ENCODE measurements at places on chromosomes 5 and 9.

- DNase-seq = no peak
Measured at GRCh38 chr9:3473405-3473804, 52.4 kb downstream of the RFX3 start.

DNA sequence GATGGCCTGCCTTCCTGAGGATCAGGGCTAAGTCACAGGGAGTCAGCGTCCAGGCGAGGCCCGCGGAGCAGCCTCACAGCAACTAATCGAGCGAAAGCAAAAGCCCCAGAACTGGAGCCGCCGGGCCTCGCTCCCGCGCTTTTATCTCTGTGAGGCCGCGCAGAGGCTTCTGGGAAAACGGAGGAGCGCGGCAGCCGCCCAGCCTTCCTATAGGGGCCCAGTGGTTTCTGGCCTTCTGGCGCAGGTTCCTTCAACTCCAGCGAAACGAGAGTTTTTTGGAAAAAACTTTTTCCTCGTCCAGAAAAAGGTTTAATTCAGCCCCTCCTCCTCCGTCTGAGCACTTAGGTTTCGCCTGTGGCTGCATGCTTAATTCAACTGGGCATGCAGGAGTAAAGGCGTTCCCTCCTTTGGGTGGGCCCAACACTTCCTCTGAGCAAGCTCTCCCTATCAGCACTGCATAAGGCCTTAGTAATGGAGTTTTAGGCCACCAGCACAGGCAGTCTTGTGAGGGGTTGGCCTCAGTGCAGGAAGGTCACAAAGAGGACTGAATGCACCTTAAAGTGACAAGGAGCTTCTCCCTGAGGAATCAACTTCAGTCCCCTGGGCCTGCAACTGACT, at the start of gene MEIKIN:
Gene MEIKIN (minus strand): TSS at position 113 of the 618 bp plus-strand sequence. CDS start 158 bp downstream, outside the sequence.
- DNase-seq = no peak

DNA sequence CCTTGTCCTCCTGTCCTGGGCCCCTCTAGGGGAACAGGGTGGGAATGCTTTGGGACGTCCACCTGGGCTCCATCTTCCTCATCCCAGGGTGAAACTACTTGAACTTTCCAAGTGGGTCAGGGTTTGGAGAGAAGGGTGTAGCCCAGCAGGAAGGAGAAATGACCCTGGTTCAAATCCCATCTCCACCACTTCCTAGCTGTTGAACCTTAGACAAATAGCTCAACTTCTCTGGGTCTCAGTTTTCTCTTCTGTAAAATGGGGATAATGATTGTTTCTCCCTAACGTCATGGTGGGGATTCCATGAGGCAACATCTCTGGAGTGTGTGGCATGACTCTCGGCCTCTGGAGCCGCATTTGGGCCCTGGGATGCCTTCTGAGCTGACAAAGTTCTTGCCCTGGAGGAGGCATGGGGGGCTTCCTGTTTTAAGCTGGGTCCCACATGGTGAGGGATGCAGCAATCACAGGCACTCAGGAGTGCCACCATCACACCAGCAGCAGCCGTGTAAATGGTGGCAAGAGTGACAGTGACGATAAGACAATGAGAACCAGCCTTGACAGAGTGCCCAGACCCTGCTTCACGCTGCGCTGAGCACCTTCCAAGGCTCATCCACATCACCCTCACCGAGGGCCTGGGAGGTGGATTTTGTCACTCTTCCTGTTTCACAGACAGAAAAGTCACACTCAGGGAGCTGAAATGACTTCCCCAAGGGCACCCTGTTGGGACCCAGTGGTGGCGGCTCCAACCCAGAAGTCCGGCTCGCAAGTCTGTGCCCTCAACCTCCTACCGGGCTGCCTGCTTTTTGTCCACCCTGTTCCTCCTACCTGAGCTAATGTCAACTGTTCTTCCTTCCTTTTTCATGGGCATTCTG, 69.5 kb upstream of the IER5L start:
- no peak for DNase-seq

- no peak for DNase-seq
Measured at GRCh38 chr5:172768573-172769341, 2.2 kb downstream of the DUSP1 start.

GRCh38 chr5:129135633-129136032, 41.1 kb downstream of the ISOC1 start:
- no peak for DNase-seq

DNA sequence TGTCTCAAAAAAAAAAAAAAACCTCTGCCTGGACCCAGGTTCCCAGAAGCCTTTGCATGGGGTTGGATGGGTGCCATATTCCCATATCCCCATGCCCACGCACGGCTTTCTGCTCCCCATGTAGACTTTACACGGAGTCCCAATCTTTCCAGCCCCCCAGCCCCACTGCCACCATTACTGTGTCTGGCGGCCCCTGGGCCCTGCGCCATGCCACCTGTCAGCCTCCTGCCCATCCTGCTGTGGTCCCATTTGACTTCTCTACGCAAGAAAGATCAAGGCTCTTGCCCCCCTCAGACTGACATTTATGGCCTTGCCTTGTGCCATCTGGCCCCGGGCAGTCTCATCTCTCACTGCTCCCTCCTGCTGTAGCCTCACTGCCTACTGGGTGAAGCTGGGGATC, 6.5 kb upstream of the AK1 start:
- no peak for DNase-seq

GRCh38 chr9:89438194-89438593, 59.7 kb downstream of the SEMA4D start:
- DNase-seq = no peak

GRCh38 chr5:36713541-36713940, 107.1 kb downstream of the SLC1A3 start:
- no peak for DNase-seq

- DNase-seq = no peak
Measured at GRCh38 chr5:53019320-53019719, 30.2 kb downstream of the ITGA2 start.

DNA sequence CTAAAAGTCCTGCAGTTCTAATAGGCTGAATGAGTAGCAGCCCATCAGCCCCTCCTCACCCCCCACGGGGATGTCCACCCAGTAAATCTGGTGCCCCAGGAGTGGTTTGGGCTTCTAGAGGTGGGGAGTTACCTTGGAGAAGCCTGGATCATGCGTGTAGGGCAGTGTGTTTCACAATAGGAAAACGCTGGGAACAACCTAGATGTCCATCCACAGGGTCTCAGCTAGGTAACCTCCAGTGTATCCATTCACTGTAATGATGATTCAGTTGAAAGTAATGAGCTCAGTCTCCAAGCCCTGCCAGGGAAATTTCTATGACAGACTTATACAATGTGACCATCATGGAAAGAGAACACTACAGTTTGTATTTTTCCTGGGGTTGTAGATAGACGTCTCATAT, 51.8 kb downstream of the NDST1 start:
- no peak for DNase-seq

GRCh38 chr9:76810377-76810957, 46.2 kb downstream of the PCA3 start:
- DNase-seq = peak; percentile 10

DNA sequence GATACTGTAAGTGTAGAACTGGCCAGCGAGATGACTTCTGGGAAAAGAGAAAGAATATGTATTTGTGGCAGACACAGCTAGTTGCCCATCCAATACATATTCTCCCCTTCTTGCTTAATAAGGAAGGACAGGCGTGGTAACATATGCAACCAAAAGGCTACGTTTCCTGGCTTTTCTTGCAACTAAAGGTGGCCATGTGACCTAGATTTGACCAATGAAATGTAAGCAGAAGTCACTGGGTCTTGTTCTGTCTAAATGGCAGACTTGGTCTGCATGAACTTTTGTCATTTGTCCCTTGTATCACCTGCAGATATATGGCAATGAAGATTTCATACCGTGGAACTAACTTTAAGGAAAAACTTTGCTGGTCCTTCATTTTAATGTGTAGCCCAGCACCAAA, 183.8 kb downstream of the CDH12 start:
- DNase-seq = no peak

GRCh38 chr5:53871050-53871449, 310.6 kb downstream of the NDUFS4 start:
- DNase-seq = no peak

DNA sequence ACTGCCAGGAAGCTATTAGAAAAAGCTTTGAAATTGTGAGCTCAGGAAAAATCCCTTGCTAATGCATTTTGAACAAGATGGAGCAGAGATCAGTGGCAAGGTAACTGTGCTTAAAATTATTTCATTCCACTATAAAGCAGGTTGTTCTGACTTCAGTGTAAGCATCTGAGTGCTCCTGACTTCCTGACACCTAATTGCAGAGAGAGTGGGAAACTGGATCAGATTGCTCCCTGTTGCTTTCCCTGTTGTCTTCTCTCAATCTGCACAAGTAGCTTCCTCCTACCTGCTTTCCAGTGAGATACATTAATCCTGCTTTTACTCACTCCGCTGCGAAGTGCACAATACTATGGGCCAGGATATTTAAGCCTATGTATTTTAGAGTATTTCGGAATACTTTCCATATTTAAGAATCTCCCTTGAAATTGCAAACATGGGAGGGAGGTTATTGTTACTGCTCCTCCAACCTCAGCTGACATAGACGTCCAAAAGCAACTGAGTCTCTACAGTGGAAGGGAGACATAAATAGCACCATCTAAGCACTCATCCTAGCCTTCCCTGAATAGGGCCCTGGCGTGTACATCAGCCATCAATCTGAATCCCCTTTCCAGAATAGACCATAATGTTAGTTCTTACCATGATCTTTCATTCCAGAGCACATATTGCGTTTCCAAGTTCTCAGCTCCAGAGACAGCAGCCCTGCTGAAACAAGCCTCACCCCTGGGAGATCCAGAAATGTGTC, 178.8 kb downstream of the PAM start:
- DNase-seq = no peak

DNA sequence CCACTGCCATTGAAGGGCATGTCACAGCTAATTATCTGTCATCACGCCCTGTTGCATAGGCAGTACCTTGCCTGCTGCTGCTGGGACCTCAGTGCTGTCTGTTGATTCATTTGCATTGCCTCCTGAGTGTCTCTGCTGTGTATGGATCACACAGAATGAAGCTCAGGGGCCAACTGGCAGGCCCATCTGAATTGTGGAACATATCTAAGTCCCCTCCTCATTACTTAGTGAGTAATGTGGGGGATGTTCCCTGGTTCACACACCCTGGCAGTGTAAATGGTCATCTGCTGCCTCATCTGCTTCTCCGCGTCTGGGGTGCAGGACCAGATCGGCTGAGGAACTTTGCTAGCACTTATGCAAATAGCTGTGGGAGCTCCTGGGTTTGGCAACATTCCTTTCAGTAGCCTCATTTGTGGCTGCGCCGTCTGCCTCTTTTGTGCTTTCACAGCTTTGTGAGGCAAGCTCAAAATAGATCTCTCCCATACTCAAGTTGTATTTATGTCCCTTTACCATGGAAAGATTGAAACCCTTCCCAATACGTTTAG, 25.4 kb downstream of the TYRP1 start:
- no peak for DNase-seq

- DNase-seq = no peak
Measured at GRCh38 chr9:122955961-122956360, 15.1 kb downstream of the RABGAP1 start.

DNA sequence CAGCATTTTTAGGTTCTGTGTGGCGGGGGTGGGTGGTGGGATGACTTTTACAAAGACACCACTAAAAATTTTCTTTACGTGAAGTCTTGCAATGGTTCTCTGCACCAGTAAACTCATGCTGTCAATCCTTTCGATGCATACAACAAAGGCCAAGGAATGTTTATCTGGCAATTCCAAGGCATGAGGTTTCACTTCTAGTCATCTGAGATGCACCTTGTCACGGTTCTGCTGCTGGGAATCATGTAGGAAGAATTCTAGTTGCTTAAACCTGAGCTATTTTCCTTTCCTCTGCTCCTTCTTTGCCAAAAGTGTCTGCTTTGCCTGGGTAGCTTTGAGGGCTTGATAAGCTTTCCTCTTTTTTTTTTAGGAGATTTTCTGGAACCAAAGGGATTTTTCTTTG, 1204.5 kb upstream of the SEMA6A start:
- DNase-seq = no peak

DNA sequence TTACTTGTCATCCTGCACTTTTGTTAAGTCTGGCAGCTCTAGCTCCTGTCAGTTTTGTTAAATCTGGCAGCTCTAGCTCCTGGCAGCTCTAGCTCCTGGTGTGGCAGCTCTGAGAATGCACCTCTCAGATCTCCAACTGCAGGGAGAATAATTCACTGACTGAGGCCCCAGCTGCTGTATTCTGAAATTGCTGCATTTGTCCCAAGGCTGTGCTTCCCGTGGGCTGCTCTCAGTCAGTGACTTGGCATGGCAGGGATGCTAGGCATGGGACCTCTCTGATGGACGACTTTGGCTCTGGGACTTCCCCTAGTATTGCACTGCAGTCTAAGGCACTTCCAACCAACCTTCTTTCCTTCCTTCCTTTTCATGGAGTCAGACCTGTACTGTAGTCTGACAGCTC, 475.7 kb downstream of the CCDC171 start:
- no peak for DNase-seq

GRCh38 chr5:14630671-14631070, 33.8 kb upstream of the OTULIN start:
- DNase-seq = no peak

GRCh38 chr9:88477300-88477751, 57.7 kb upstream of the NXNL2 start:
- no peak for DNase-seq

- DNase-seq = no peak
Measured at GRCh38 chr9:101366038-101366756, 18.6 kb downstream of the BAAT start.

- DNase-seq = no peak
Measured at GRCh38 chr5:109944461-109944860, 254.7 kb downstream of the MAN2A1 start.

DNA sequence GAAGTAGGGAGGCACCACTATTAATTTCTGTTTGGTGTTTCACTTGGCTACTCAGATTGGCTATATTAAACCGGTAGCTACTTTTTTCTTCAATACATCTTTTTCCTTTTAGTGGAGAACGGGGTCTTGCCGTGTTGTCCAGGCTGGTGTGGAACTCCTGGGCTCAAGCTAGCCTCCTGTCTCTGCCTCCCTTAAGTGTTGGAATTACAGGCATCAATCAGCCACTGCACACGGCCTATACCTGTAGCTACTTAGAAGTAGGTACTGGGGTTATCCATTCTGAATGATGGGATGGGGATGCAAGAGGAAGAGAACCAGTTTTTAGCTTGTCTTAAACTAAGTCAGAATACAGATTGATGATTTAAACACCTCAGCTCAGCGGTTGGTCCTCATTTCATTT, 1.7 kb downstream of the UBE2D2 start:
- no peak for DNase-seq

- DNase-seq = no peak
Measured at GRCh38 chr5:36414869-36415282, 113.2 kb upstream of the RANBP3L start.

- no peak for DNase-seq
Measured at GRCh38 chr9:135753391-135754105, 51.6 kb downstream of the KCNT1 start.

- DNase-seq = no peak
Measured at GRCh38 chr5:34892414-34892813, 22.9 kb downstream of the RAD1 start.

GRCh38 chr5:41275813-41276512, 62.6 kb upstream of the C6 start:
- no peak for DNase-seq

- DNase-seq = no peak
Measured at GRCh38 chr5:54632131-54632701, 114.7 kb downstream of the SNX18 start.

All from stimulated activated CD4-positive, alpha-beta T cell treated with anti-CD3 and anti-CD28 coated beads, Interleukin-15, amount 100 ng/mL, for 48 hours (primary cell).